ENCODE measurements at places on chromosomes 12 and 14. TPM values are rescaled to one million over a fixed set of nuclear protein-coding genes. Genes with fewer than 3 reads are reported as not detected.

GRCh38 chr12:123030686-123031085, 50.2 kb downstream of the ARL6IP4 start:
- H3K36me3 ChIP-seq = peaks cover 6% of the 10 kb centered on the region
- H3K27ac ChIP-seq = no peak overlapping the region
- H3K4me3 ChIP-seq = no peak overlapping the region
- DNase-seq = no peak

GSKIP gene
- 20.4 TPM for total RNA-seq

GRCh38 chr14:60204104-60204842, 39.1 kb upstream of the DHRS7 start:
- H3K36me3 ChIP-seq = peaks cover 3% of the 10 kb centered on the region
- no peak overlapping the region for H3K27ac ChIP-seq
- H3K4me3 ChIP-seq = no peak overlapping the region
- peaks cover 19% of the 10 kb centered on the region for H3K4me1 ChIP-seq
- peaks cover 23% of the 10 kb centered on the region for H3K27me3 ChIP-seq
- DNase-seq = no peak

DNA sequence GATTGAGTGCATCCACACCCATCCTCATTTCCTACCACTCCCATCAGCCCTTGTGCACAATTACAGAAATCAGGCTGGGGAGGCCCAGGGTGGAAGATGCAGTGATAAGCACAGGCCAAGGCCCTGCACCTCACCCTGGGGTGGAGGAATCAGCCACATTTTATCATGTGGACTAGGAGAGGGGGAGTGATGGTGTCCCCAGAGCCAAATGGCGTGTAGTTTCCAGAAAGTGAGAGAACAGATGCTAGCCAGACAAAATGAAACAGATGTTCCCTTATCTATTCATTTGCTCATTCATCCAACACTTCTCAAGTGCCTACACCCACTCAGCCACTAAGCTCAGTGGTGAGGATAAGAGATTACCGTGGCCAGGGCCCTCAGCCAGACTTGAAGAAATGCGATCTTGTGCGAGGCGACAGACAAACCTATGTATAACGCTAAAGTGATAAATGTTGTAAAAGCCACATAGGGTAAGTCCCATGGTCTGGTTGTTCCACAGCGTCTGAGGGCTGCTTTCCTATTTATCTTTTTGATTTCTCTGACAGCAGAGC, 93.6 kb downstream of the STAB2 start:
- no peaks in the 10 kb centered on the region for H3K36me3 ChIP-seq
- no peaks in the 10 kb centered on the region for H3K27me3 ChIP-seq
- H3K4me1 ChIP-seq = no peaks in the 10 kb centered on the region
- DNase-seq = no peak
- no peak overlapping the region for H3K27ac ChIP-seq

DNA sequence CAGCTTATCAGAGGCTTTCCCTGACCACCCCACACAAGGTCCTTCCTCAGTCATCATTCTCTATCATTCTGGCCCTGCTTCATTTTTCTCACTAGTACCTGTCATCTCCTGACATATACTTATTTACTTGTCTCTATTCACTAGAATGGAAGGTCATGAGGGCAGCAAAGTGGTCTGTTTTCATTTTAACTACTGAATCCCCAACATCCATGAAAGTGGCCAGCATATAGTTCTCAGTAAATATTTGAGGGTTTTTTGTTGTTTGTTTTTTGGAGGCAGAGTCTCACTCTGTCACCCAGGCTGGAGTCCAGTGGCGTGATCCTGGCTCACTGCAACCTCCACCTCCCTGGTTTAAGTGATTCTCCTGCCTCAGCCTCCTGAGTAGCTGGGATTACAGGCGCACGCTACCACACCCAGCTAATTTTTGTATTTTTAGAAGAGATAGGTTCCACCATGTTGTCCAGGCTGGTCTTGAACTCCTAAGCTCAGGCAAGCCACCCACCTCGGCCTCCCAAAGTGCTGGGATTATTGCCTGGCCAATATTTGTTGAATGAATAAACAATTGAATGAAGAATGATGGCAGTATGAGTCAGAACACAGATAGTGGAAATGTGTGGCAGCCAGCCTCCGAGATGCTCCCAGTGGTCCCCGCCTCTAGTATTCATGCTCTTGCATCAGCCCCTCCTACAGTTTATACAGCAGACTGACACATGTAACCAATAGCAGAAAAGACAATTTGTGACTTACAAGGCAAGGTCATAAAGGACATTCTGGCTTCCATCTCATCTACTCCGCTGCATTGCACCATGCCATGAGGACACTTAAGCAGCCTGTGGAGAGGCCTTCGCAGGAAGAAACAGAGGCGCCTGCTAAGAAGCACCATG, 7.0 kb upstream of the ANO6 start:
- peaks cover 10% of the 10 kb centered on the region for H3K4me1 ChIP-seq
- no peaks in the 10 kb centered on the region for H3K36me3 ChIP-seq
- H3K27me3 ChIP-seq = no peaks in the 10 kb centered on the region
- no peak overlapping the region for H3K4me3 ChIP-seq
- DNase-seq = no peak
- no peak overlapping the region for H3K27ac ChIP-seq

GRCh38 chr12:116959845-116960514, 49.2 kb downstream of the FBXW8 start:
- no peak overlapping the region for H3K4me3 ChIP-seq
- H3K4me1 ChIP-seq = peaks cover 32% of the 10 kb centered on the region
- peak; percentile 82 for DNase-seq
- no peaks in the 10 kb centered on the region for H3K27me3 ChIP-seq

ARHGEF25 gene
- total RNA-seq = 1.5 TPM

KCNMB4 gene
- total RNA-seq = 0.60 TPM

HAL gene
- total RNA-seq = 0.32 TPM

GRCh38 chr12:77189901-77190416, 124.6 kb upstream of the E2F7 start:
- no peak for DNase-seq
- no peak overlapping the region for H3K4me3 ChIP-seq
- H3K27ac ChIP-seq = no peak overlapping the region
- no peaks in the 10 kb centered on the region for H3K36me3 ChIP-seq

MYRFL gene
- total RNA-seq = not detected

- peaks cover 34% of the 10 kb centered on the region for H3K4me1 ChIP-seq
- DNase-seq = peak; percentile 77
- peak overlapping the region; percentile 16 for H3K4me3 ChIP-seq
- H3K27me3 ChIP-seq = no peaks in the 10 kb centered on the region
Observed at GRCh38 chr12:124391340-124392261, 96.7 kb downstream of the RFLNA start.

GRCh38 chr12:104910196-104910840, 47.8 kb downstream of the SLC41A2 start:
- no peak for DNase-seq
- no peaks in the 10 kb centered on the region for H3K4me1 ChIP-seq
- H3K36me3 ChIP-seq = no peaks in the 10 kb centered on the region
- no peak overlapping the region for H3K27ac ChIP-seq

KRT73 gene
- 2.1 TPM for total RNA-seq

SCN8A gene
- 0.42 TPM for total RNA-seq

DNA sequence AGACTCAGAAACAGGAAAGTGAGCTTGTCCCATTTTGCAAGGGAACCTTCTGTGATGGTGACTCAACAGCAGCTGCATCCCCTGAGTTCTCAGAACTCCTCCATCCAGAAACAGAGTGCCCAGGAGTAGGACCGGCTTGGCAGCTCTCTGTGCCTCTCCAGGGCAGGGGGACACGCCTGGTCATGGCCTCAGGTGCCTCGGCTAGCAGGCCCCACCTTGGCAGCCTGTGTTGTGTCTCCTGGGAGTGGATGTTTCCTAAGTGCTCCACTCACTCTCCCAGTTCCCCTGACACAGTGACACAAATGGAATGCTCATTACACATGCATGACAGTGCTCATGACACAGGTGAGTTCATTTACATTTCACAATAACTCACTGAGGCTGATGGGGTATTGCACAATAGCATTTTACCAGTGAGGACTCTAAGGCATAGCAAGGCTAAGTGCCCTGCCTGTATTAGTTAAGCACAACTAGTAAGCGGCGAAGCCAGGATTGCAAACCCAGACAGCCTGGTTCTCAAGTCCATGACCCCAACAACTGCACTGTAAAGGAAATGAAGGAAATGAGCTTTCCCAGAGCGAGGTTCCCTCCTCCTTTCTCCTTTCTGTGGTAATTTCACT, 47.4 kb downstream of the CALM1 start:
- peaks cover 2% of the 10 kb centered on the region for H3K27me3 ChIP-seq
- no peak overlapping the region for H3K27ac ChIP-seq
- no peaks in the 10 kb centered on the region for H3K4me1 ChIP-seq
- no peak overlapping the region for H3K4me3 ChIP-seq
- H3K36me3 ChIP-seq = no peaks in the 10 kb centered on the region
